ENCODE measurements at places on chromosomes 1 and 21. TPM values are rescaled to one million over a fixed set of nuclear protein-coding genes. Genes with fewer than 3 reads are reported as not detected.

DNA sequence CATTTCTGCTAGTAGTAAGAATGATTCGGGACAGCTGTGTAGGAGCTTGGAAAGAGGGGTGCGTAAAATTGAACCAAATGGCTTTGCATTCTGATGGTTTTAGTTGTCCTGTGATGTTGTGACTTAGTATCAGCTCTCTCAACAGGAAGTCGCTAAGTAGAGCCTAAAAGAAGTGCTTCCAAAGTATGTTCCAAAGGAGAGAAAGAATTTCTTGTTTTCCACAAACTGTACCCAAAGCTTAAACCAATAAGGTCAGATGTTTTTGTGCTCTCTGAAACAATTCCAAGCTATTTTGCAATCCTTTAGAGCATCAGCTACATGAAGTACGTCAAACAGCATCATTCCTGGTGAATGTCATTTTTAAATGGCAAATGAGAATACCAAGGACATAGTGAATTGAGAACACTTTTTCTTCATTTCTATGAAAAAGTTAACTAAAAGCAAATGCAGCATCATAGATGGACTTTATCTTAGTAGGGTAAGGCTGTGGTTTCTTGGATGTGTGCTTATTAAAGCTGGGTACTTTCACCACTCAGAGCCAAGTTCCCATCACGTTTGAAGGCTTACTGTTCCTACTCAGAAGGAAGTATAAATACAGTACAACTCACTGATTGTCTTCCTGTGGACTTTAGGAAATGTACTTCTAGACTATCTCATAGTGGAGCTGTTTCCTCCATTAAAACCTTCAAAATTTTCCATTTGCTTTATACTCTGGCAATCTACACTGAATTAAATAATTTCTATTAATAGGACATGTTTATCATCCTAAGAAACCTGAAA, 148.6 kb downstream of the C1orf21 start:
- no peaks in the 10 kb centered on the region for H3K27me3 ChIP-seq
- no peak overlapping the region for H3K4me3 ChIP-seq
- peak overlapping the region; percentile 87 for H3K27ac ChIP-seq
- no peak for DNase-seq
- peaks cover 64% of the 10 kb centered on the region for H3K4me1 ChIP-seq

- no peak overlapping the region for H3K27ac ChIP-seq
- H3K27me3 ChIP-seq: peaks cover 12% of the 10 kb centered on the region
- peaks cover 40% of the 10 kb centered on the region for H3K4me1 ChIP-seq
- no peaks in the 10 kb centered on the region for H3K36me3 ChIP-seq
- peak overlapping the region; percentile 33 for H3K4me3 ChIP-seq
- DNase-seq: no peak
These were observed 4.8 kb downstream of the TCHH start for GRCh38 chr1:152110365-152110859.

The MARCKSL1 gene
- total RNA-seq: 36.8 TPM

DNA sequence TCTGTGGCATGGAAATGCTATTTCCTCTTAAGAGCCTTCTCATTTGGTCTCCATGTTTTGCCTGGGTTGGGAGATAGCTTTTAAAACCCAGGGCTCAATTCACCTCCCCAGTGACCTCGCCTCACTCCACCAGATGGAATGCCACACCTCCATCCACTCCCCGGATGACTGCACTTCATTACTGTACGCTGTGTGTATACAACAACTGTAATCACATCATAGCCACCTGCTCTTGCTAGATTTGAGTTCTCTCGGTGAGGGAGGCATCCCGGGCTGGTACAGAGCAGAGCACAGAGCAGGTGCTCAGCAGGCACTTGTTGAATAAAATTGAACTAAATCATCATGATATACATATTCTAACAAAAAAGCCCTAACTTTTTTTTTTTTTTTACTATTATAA, 26.0 kb downstream of the SDE2 start:
- no peak for DNase-seq
- no peaks in the 10 kb centered on the region for H3K4me1 ChIP-seq
- no peak overlapping the region for H3K4me3 ChIP-seq
- no peak overlapping the region for H3K27ac ChIP-seq
- H3K27me3 ChIP-seq: no peaks in the 10 kb centered on the region

DNA sequence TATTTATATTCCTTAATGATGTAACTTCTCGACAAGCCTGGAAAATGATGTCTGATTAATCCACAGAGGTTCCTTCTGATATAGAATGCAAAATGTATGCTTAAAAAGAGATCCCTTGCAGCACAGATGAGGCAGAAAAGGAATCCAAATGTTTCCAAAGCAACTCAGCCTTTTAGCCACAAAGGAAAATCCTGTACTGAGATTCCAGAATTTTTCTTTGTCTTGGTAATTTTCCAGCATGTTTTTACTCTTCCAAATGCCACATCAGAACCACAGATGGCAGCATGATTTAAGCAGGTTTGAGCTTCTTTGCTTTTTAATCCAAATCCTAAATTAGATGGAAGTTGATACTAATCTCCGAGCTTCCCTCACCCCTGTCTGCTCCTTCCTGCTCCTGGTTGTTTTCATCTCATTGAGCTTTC, 176.4 kb upstream of the PALMD start:
- no peaks in the 10 kb centered on the region for H3K36me3 ChIP-seq
- no peak overlapping the region for H3K4me3 ChIP-seq
- no peaks in the 10 kb centered on the region for H3K27me3 ChIP-seq
- H3K4me1 ChIP-seq: peaks cover 8% of the 10 kb centered on the region
- no peak overlapping the region for H3K27ac ChIP-seq

The PRELP gene
- 128 TPM for total RNA-seq

DNA sequence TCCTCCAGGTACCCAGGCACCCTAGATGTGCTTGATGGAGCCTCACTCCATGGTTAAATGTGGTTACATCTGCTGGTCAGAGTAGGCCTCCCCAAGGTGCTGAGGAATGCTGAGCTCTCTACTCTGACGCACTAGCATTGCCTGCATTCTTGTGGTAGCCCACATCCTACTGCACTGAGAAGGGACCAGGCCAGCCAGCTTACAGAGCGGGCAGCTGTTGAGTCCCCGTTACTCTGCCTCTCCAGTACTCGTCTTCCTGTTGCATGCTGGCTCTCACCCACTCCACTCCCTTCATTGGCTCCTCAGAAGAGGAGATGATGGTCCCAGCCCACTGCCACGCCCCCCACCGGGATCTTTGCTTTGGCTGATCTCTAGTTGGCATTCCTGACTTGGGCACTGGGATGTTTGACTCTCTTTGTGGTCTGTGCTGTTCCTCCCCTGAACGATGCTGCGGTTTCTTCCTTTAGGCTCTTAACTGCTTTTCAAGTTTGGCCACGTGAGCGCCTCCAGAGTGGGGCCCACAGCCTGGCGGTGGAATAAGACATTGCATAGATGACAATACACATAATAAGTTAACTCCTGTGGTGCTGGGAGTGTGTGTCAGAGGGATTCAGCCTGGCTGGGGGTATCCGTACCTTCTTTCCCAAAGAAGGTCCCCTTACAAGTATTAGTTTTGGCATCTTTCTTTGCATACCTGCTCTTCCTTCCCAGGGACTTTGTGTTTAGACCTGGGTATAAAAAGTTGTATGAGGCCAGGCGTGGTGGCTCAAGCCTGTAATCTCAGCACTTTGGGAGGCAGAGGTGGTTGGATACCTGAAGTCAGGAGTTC, 18.6 kb downstream of the AZIN2 start:
- no peaks in the 10 kb centered on the region for H3K4me1 ChIP-seq
- no peaks in the 10 kb centered on the region for H3K27me3 ChIP-seq
- no peak for DNase-seq
- no peak overlapping the region for H3K27ac ChIP-seq
- H3K36me3 ChIP-seq: no peaks in the 10 kb centered on the region

DNA sequence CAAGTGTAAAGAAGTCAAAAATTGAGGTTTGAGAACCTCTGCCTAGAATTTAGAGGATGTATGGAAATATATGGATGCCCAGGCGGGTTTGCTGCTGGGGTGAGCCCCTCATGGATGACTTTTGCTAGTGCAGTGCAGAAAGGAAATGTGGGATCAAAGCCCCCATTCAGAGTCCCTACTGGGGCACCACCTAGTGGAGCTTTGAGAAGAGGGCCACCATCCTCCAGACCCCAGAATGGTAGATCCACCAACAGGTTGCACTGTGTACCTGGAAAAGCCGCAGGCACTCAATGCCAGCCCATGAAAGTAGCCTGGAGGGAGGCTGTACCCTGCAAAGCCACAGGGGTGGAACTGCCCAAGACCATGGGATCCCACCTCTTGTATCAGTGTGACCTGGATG, 330.7 kb upstream of the DPYD start:
- no peaks in the 10 kb centered on the region for H3K4me1 ChIP-seq
- no peaks in the 10 kb centered on the region for H3K36me3 ChIP-seq
- no peaks in the 10 kb centered on the region for H3K27me3 ChIP-seq
- DNase-seq: no peak
- no peak overlapping the region for H3K27ac ChIP-seq
